ENCODE measurements at places on chromosomes 16 and 17.

- no peak for DNase-seq
Observed at GRCh38 chr17:73492125-73492820, 152.0 kb downstream of the SDK2 start.

- no peak for DNase-seq
Observed at GRCh38 chr16:77304877-77305276, 105.7 kb downstream of the SYCE1L start.

GRCh38 chr16:22239131-22239805 lies 33.2 kb downstream of the EEF2K start:
- DNase-seq, result no peak

- DNase-seq, result peak; percentile 34
Observed at GRCh38 chr17:34300652-34301370, 15.3 kb downstream of the CCL11 start.

GRCh38 chr16:67727521-67728485 lies 8.7 kb upstream of the GFOD2 start:
- DNase-seq, result no peak

GRCh38 chr17:50448643-50449042 lies 20.0 kb downstream of the CHAD start:
- DNase-seq, result no peak

GRCh38 chr17:77208856-77209255 lies 68.1 kb downstream of the SEC14L1 start:
- no peak for DNase-seq

GRCh38 chr16:26530584-26531289 lies 536.0 kb upstream of the C16orf82 start:
- no peak for DNase-seq

GRCh38 chr17:80423536-80424225 lies 8.7 kb downstream of the ENDOV start:
- DNase-seq, result no peak

DNA sequence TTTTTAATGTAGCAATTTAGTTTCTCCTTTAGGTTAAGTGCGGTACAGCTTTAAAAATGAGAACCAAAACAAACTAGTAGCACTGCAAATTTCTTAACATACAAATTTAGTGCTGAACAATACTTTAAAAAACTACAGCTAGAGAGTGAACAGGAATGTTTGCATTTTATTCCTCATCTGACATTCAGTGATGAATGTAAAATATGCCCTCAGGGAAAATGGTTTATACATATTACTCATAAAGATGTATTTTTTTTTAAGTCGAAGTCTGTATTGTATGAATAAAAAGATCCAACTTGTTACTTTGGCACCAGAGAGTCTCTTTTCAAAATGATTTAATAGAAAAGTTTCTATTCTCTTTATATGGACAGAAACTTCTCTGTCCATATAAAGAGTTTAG lies 96.8 kb downstream of the BRIP1 start:
- DNase-seq, result no peak

GRCh38 chr17:44310188-44310587 lies 1.8 kb downstream of the RUNDC3A start:
- DNase-seq, result no peak

DNA sequence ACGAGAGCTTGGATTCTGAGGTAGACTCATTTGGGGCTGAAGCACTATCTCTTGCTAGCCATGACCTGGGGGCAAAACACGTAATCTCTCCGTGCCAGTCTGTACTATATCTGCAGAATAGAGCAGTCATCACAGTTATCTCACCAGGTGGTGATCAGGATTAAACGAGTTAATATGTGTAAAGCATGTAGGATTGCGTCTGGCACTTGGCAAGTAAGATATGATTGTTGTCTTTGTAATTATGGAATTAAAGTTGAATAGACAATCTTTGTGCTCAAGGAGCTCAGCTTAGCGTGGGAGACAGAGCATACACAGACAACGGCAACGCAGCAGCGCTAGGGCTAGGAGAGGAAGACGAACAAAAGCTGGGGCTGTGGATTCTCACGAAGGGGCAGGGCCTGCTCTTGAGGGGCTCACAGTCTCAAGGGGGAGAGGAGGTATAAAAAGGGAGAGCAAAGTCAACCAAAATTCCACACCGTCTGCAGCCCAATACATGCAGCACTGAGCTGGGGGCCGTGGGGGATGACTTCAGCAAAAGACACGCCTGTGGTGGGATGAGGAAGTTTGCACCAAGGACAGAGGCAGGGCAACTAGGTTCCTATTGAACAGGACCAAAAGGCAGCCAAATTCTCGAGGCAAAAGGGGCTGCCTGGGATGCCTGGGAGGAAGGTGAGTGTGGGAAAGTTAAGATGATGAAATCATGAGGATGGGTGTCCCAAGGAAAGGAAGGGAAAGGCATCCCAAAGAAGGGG lies 68.6 kb downstream of the SDK2 start:
- DNase-seq, result no peak

- DNase-seq, result no peak
Observed at GRCh38 chr17:82215095-82215971, 2.7 kb upstream of the CCDC57 start.

DNA sequence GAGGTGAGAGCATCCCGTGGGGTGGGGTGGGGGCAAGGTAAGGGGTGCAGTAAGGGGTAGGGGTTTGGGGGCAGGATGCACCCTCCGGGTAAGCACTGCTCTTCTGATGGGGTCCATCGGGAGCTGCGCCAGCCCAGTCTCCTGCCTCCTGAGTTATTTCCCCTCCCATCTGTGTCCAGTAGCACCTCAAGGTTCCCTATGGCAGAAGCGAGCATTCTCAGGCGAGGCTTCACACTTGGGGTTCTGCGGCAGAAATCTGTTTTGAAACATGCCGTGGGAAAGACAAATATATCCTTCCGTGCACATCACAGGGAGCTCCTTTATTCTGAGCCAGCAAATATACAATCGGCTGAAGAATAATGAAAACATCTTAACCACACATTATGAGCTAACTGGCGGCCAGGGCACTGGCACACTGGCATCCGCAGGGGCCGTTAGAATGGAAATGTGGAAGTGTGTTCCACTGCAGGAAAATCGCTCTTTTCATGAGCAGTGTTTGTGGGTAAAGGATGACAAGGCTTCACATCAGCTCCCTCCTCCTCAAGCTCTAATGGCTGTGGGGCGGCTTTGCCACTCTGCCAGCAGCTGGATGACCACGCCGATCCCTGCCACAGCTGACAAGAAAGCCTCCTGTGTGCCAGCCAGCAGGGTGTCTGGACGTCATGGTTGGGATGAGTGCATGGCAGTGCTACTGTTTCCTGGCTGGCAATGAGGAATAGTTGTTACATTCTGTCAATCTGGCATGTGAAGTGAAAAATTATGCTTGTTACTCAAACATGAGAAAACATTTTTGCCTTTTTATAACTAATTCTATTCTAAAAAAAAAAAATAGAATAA lies 20.0 kb downstream of the MTHFSD start:
- no peak for DNase-seq

- DNase-seq, result no peak
Observed at GRCh38 chr17:15319452-15320010, 21.9 kb downstream of the TEKT3 start.

DNA sequence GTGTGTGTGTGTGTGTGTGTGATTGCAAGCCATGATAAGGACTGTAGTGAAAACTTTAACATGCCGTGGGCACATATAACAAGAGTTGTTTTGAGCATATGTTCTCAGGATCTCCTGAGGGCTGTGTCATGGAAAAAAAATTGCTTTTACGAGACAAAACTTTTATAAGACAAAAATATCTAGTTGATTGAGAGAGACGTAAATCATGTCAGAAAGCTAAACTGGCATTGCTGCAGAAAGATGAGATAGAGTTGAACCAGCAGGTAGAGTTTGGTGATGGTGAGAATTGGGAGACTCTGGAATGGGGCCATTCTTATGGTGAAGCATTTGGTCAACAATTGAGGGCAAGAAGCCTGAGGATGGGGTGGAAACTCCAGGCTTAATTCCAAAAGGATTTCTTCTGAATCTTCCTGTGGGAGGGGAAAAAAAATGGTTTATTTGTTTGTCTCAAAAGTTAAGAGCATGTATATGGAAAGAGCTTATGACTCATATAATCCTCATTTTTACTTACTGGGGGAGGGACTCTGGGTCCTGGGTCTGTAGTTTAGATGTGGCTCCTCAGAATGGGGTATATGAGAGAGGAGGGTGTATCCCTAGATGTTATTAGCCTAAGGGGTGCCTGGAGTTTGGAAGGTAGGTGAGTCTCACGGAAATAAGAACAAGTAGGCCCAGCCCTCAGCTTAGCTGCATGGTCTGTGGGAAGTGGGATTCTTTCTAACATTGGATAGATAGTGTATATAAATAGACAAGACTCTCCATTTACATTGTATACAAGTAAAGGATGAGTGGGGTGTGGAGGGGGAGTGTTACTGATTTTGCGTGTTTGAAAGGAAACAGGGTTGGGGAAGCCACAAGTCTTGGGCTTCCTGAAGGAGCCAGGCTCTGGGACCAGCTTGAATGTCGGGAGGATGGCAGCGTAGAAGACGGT lies 7.1 kb downstream of the MINK1 start:
- DNase-seq, result no peak

DNA sequence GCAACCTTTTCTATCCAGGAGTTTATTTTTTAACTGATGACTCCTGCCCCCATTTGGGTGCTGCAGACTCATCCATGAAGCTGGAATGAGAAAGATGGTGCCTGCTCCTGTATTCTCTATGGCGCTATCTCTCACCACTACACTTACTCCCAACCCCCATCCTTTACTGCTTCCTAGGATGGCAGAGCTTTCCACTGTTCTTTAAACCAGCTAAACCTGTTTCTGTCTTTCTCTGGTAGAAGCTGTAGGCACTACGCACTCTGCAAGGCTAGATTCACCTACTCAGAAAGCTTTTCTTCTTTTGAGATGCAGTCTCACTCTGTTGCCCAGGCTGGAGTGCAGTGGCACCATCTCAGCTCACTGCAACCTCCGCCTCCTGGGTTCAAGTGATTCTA lies 47.0 kb downstream of the ADAMTS18 start:
- DNase-seq, result no peak
